ENCODE measurements at places on chromosomes 6 and 20. TPM values are rescaled to one million over a fixed set of nuclear protein-coding genes. Genes with fewer than 3 reads are reported as not detected.

- H3K36me3 ChIP-seq = no peaks in the 10 kb centered on the region
- DNase-seq = no peak
- H3K27me3 ChIP-seq = peaks cover 4% of the 10 kb centered on the region
- H3K4me1 ChIP-seq = no peaks in the 10 kb centered on the region
- H3K27ac ChIP-seq = no peak overlapping the region
- no peak overlapping the region for H3K4me3 ChIP-seq
Measured at GRCh38 chr20:9955646-9956045, 79.1 kb upstream of the ANKEF1 start.

GRCh38 chr20:25014816-25015215 lies 22.3 kb upstream of the APMAP start:
- H3K27me3 ChIP-seq = no peaks in the 10 kb centered on the region
- DNase-seq = no peak
- H3K36me3 ChIP-seq = peaks cover 2% of the 10 kb centered on the region
- no peak overlapping the region for H3K4me3 ChIP-seq
- no peak overlapping the region for H3K27ac ChIP-seq

CDSN gene
- not detected for total RNA-seq

GRCh38 chr20:47969426-47969825 lies 184.1 kb upstream of the SULF2 start:
- H3K4me3 ChIP-seq = no peak overlapping the region
- peaks cover 6% of the 10 kb centered on the region for H3K4me1 ChIP-seq
- no peaks in the 10 kb centered on the region for H3K27me3 ChIP-seq
- no peak for DNase-seq
- no peaks in the 10 kb centered on the region for H3K36me3 ChIP-seq
- no peak overlapping the region for H3K27ac ChIP-seq

LRRC73 gene
- total RNA-seq = 0.55 TPM

GRCh38 chr6:3755637-3756545 lies 4.4 kb upstream of the PXDC1 start:
- H3K27ac ChIP-seq = no peak overlapping the region
- no peaks in the 10 kb centered on the region for H3K36me3 ChIP-seq
- DNase-seq = no peak
- peaks cover 32% of the 10 kb centered on the region for H3K27me3 ChIP-seq

OR2H1 gene
- not detected for total RNA-seq

SULF2 gene
- total RNA-seq = 0.58 TPM

GRCh38 chr6:108958900-108959770 lies 110.9 kb downstream of the ARMC2 start:
- H3K4me1 ChIP-seq = peaks cover 40% of the 10 kb centered on the region
- no peak for DNase-seq
- H3K27ac ChIP-seq = peak overlapping the region; percentile 19
- H3K36me3 ChIP-seq = no peaks in the 10 kb centered on the region
- no peaks in the 10 kb centered on the region for H3K27me3 ChIP-seq

BANF2 gene
- total RNA-seq = not detected

RAB32 gene
- total RNA-seq = not detected

TP53INP2 gene
- total RNA-seq = 2.1 TPM

GRCh38 chr20:46119028-46119546 lies 973 bp downstream of the CD40 start:
- H3K4me3 ChIP-seq = no peak overlapping the region
- H3K4me1 ChIP-seq = peaks cover 17% of the 10 kb centered on the region
- no peak overlapping the region for H3K27ac ChIP-seq
- peaks cover 20% of the 10 kb centered on the region for H3K27me3 ChIP-seq
- DNase-seq = no peak
- H3K36me3 ChIP-seq = no peaks in the 10 kb centered on the region

TBC1D20 gene
- 30.1 TPM for total RNA-seq

GRCh38 chr6:32149092-32149755 lies 2.5 kb downstream of the PRRT1 start:
- peak overlapping the region; percentile 48 for H3K27ac ChIP-seq
- H3K4me3 ChIP-seq = peak overlapping the region; percentile 68
- H3K27me3 ChIP-seq = peaks cover 43% of the 10 kb centered on the region
- no peak for DNase-seq

DNA sequence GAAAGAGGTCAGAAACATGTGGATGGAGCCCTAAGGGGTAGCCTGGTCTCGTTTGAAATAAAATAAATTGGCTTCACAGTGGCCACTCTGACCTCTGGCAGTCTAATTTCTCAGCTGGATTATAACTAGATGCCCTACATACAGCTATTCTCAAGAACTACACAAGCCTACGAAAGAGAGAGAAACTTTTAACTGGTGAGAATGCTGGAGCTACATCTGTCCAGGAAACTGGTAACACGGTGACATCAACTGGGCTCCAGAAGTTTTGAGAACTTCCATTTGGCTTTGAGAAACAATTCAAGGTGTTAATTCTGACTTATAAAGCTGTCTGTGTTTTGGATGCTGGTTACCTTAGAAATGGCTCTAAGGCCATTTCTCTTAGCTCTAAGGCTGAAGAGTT lies 187.3 kb upstream of the TENT5A start:
- no peaks in the 10 kb centered on the region for H3K27me3 ChIP-seq
- H3K4me3 ChIP-seq = no peak overlapping the region
- no peak for DNase-seq
- no peaks in the 10 kb centered on the region for H3K4me1 ChIP-seq
- no peaks in the 10 kb centered on the region for H3K36me3 ChIP-seq
- no peak overlapping the region for H3K27ac ChIP-seq

SLC16A10 gene
- 6.3 TPM for total RNA-seq

GRCh38 chr6:3252369-3252768 lies 6.4 kb upstream of the PSMG4 start:
- no peak overlapping the region for H3K4me3 ChIP-seq
- H3K4me1 ChIP-seq = peaks cover 9% of the 10 kb centered on the region
- no peak for DNase-seq
- H3K27me3 ChIP-seq = peaks cover 35% of the 10 kb centered on the region

MYB gene
- total RNA-seq = 7.5 TPM

DNA sequence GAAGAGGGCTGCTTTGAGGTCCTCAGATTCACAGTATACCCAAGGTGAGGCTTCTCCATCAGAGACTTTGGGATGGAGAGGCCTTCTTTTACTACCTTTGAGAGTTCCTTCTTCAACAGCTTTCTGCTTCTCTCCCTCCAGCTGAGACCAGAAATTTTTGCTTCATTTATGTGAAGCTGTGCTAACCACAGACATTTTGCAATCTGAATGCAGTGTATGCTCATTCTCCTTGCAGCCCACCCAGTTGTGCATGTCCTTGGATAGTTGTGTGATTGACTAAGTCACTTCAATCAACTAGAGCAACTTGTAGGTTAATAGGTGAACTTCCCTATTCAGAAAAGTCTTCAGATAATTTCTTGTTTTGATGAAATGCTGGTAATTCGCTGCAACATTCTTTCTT lies 20.1 kb downstream of the DCBLD1 start:
- H3K36me3 ChIP-seq = no peaks in the 10 kb centered on the region
- no peak for DNase-seq
- H3K4me1 ChIP-seq = peaks cover 6% of the 10 kb centered on the region
- no peaks in the 10 kb centered on the region for H3K27me3 ChIP-seq
- no peak overlapping the region for H3K4me3 ChIP-seq

GRCh38 chr6:11989386-11989785 lies 22.7 kb upstream of the HIVEP1 start:
- no peak overlapping the region for H3K4me3 ChIP-seq
- H3K27ac ChIP-seq = no peak overlapping the region
- no peaks in the 10 kb centered on the region for H3K4me1 ChIP-seq
- no peaks in the 10 kb centered on the region for H3K27me3 ChIP-seq

PTGIS gene
- 1.9 TPM for total RNA-seq

BIRC7 gene
- total RNA-seq = 0.74 TPM

- H3K27ac ChIP-seq = no peak overlapping the region
- H3K36me3 ChIP-seq = no peaks in the 10 kb centered on the region
- no peak for DNase-seq
- no peaks in the 10 kb centered on the region for H3K4me1 ChIP-seq
- H3K4me3 ChIP-seq = no peak overlapping the region
Measured at GRCh38 chr20:21808139-21808538, 102.7 kb downstream of the PAX1 start.

- no peaks in the 10 kb centered on the region for H3K4me1 ChIP-seq
- H3K36me3 ChIP-seq = no peaks in the 10 kb centered on the region
- no peak overlapping the region for H3K4me3 ChIP-seq
- H3K27me3 ChIP-seq = peaks cover 15% of the 10 kb centered on the region
- DNase-seq = no peak
Measured at GRCh38 chr6:16006681-16007080, 122.2 kb upstream of the MYLIP start.

- no peak for DNase-seq
- no peak overlapping the region for H3K4me3 ChIP-seq
- H3K27me3 ChIP-seq = peaks cover 4% of the 10 kb centered on the region
Measured at GRCh38 chr6:154297721-154298120, 58.9 kb downstream of the IPCEF1 start.

- H3K4me1 ChIP-seq = no peaks in the 10 kb centered on the region
- no peak for DNase-seq
- H3K36me3 ChIP-seq = no peaks in the 10 kb centered on the region
- H3K4me3 ChIP-seq = no peak overlapping the region
Measured at GRCh38 chr6:126531286-126531685, 191.4 kb downstream of the CENPW start.

POM121L2 gene
- not detected for total RNA-seq

DNA sequence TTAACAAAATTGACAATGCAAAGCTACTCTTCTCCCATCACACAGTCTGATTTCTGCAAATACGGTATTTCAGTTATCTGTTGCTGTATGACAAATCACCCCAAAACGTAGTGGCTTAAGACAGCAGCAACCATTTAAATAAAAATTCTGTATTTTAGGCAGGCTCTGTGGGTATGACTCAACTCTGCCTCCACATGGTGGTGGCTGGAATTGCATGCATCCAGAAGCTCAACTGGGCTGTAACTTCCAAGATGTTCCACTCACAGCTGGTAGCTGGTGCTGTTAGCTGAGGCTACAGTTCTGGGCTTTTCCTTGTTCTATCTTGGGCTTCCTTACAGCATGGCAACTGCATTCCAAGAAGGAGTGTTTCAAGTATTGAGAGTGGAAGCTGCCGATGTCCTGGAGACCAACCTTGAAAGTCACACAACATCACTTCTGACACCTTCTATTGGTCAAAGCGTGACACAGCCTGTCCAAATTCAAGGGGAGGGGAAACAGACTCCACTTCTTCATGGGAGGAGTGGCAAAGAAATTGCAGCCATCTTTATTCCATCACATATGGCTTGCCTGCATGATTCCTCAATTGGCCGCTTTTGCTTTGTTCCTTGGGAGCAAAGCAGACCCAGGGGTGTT lies 39.7 kb upstream of the TULP1 start:
- peaks cover 7% of the 10 kb centered on the region for H3K36me3 ChIP-seq
- peaks cover 8% of the 10 kb centered on the region for H3K4me1 ChIP-seq
- no peak overlapping the region for H3K4me3 ChIP-seq

CDKAL1 gene
- 25.2 TPM for total RNA-seq

OR2H2 gene
- total RNA-seq = not detected

GRCh38 chr6:67689329-67689728 lies 945.8 kb upstream of the ADGRB3 start:
- no peaks in the 10 kb centered on the region for H3K4me1 ChIP-seq
- DNase-seq = no peak
- no peak overlapping the region for H3K4me3 ChIP-seq
- H3K27ac ChIP-seq = no peak overlapping the region
- H3K36me3 ChIP-seq = no peaks in the 10 kb centered on the region
- H3K27me3 ChIP-seq = no peaks in the 10 kb centered on the region
